ENCODE measurements at places on chromosomes 4 and X. TPM values are rescaled to one million over a fixed set of nuclear protein-coding genes. Genes with fewer than 3 reads are reported as not detected.

Gene CYTL1
- 13.9 TPM for total RNA-seq

Gene XG
- 1.3 TPM for total RNA-seq

Gene SLC10A6
- not detected for total RNA-seq

Gene MAGEA2B
- total RNA-seq, result not detected

Gene GAGE12H
- total RNA-seq, result not detected

Gene S100G
- not detected for total RNA-seq

Gene MXRA5
- 131 TPM for total RNA-seq

DNA sequence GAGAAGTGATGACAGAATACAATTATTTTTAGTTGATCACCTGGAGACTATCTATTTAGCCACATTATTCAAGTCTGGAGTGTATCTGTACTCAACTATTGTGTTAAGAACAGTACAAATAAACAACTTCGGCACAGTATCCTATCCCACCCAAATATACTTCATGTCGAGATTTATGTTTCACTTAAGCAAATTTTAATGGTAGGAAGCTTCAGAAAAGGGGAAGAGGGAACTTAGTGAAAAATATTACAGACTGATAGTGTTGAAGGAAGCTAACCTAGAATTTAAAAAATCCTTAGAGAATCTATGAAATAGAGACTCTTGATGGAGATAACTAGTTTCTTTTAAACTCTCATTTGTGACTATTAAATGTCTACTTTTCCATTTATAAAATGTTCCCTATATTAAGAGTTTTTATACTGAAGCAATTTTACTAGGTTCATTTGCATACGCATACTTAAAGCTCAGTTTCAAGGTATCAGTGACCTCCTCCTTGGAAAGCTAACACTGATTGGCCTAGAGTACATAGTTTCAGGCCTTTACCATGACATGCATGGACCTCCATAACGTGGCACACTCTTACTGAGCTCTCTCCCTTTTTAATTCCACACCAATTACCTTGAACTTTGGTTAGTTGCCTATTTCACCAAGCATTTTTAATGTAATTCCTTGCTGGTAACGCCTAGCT lies 197.7 kb downstream of the CAMK2D start:
- H3K4me1 ChIP-seq, result peaks cover 10% of the 10 kb centered on the region
- no peak overlapping the region for H3K4me3 ChIP-seq
- no peaks in the 10 kb centered on the region for H3K27me3 ChIP-seq

GRCh38 chrX:133415276-133416105 lies at the start of gene GPC4:
GPC4 (minus strand) TSS chrX:133415489; CDS start chrX:133414965, 524 bp downstream.
- H3K27me3 ChIP-seq, result peaks cover 74% of the 10 kb centered on the region
- H3K27ac ChIP-seq, result peak within 1 kb of the TSS; percentile 90
- H3K36me3 ChIP-seq, result no peaks in the 10 kb centered on the region
- peak; percentile 73 for DNase-seq
- peak within 1 kb of the TSS; percentile 90 for H3K4me3 ChIP-seq

DNA sequence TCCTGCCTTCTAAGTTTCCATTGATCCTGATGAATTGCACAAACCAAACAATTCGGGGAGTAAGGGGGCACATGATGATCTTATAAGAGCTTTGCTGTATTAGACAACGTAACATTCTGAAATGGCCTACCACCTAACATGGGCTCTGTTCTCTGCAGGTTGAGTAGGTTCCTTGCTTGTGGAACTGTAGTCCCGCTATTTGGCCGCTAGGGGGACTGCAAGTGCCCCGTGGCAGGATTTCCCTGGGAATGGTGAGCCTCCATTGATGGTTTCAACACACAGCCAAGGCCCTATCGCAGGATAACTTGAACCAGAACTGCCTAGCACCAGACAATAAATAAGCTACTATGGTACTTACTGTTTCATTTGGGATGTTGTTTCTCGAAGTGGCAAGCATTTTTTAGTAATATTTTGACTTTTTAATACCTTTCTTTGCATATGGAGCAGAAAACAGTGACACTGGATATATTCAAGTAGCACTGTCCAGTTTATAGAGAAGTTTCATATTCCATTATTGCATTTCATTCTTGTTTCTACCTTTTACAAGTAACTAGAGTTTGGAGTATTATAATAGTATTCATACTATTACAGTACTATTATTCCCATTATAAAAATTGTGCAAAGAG lies 11.9 kb downstream of the AR start:
- no peak for DNase-seq
- H3K36me3 ChIP-seq, result peaks cover 2% of the 10 kb centered on the region
- no peaks in the 10 kb centered on the region for H3K4me1 ChIP-seq

GRCh38 chrX:5068550-5068949 lies 1160.1 kb downstream of the NLGN4X start:
- no peak for DNase-seq
- H3K4me3 ChIP-seq, result no peak overlapping the region
- peaks cover 6% of the 10 kb centered on the region for H3K4me1 ChIP-seq
- no peaks in the 10 kb centered on the region for H3K36me3 ChIP-seq
- no peaks in the 10 kb centered on the region for H3K27me3 ChIP-seq

GRCh38 chr4:25861280-25861950 lies 1.4 kb downstream of the SEL1L3 start:
- no peaks in the 10 kb centered on the region for H3K36me3 ChIP-seq
- H3K27ac ChIP-seq, result peak overlapping the region; percentile 72
- H3K4me3 ChIP-seq, result peak overlapping the region; percentile 90
- DNase-seq, result no peak
- peaks cover 37% of the 10 kb centered on the region for H3K27me3 ChIP-seq

DNA sequence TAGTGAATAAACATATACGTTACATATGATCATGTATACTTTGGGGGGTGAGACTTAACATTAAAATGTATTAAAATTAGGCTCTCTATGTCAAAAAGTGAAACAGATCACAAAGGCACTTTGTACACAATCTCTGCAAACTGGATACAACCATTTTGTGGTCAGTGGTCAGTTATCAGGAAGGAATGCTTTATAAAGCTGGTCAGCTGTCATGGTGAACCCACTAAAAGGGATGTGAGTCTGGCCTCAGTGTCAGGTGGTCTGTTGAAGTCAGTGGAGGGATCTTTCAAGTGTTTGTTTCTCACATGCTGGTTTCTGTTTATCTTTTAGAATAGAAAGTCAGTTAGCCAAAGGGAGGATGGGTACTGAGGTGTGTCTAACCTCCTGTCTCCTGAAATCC lies 875.5 kb upstream of the INTU start:
- H3K27ac ChIP-seq, result no peak overlapping the region
- no peak for DNase-seq
- no peaks in the 10 kb centered on the region for H3K4me1 ChIP-seq
- no peak overlapping the region for H3K4me3 ChIP-seq
- H3K36me3 ChIP-seq, result no peaks in the 10 kb centered on the region

- H3K27ac ChIP-seq, result peak overlapping the region; percentile 43
- H3K27me3 ChIP-seq, result no peaks in the 10 kb centered on the region
- H3K4me3 ChIP-seq, result no peak overlapping the region
- no peaks in the 10 kb centered on the region for H3K36me3 ChIP-seq
- DNase-seq, result no peak
These were observed 55.1 kb downstream of the SPATA18 start for GRCh38 chr4:52106191-52106590.

GRCh38 chr4:159105761-159106243 lies 2.9 kb downstream of the RAPGEF2 start:
- H3K27me3 ChIP-seq, result peaks cover 5% of the 10 kb centered on the region
- peaks cover 39% of the 10 kb centered on the region for H3K4me1 ChIP-seq
- peak overlapping the region; percentile 60 for H3K27ac ChIP-seq

- H3K36me3 ChIP-seq, result no peaks in the 10 kb centered on the region
- no peak overlapping the region for H3K4me3 ChIP-seq
- H3K27me3 ChIP-seq, result no peaks in the 10 kb centered on the region
- no peaks in the 10 kb centered on the region for H3K4me1 ChIP-seq
- DNase-seq, result no peak
These were observed 478.8 kb upstream of the MAGEB18 start for GRCh38 chrX:25659317-25659716.

DNA sequence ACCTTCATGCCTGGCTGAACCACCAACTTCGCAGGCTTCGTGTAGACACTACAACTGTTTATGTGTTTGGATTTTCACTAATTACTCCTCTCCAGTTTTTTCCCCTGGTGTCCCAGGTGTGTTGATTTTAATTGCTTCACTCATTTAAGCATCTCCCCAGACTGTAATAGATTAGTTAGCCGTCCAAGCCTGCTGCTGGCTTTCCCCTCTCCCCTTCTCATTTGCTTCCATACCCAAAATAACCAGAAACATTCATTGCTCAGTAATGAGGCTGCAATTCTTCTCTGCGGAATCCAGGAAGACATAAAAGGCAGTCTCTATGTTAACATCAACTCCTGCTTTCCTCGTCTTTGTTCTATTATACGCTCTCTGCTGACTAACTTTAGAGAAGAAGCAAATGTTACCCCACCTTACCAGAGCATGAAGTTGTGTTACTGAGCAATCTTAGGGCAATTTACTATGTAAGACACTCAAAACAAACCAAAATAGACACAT lies 37.9 kb upstream of the SCRG1 start:
- no peak for DNase-seq
- H3K36me3 ChIP-seq, result no peaks in the 10 kb centered on the region
- no peak overlapping the region for H3K27ac ChIP-seq
- H3K4me1 ChIP-seq, result peaks cover 20% of the 10 kb centered on the region
- no peaks in the 10 kb centered on the region for H3K27me3 ChIP-seq
- H3K4me3 ChIP-seq, result no peak overlapping the region

DNA sequence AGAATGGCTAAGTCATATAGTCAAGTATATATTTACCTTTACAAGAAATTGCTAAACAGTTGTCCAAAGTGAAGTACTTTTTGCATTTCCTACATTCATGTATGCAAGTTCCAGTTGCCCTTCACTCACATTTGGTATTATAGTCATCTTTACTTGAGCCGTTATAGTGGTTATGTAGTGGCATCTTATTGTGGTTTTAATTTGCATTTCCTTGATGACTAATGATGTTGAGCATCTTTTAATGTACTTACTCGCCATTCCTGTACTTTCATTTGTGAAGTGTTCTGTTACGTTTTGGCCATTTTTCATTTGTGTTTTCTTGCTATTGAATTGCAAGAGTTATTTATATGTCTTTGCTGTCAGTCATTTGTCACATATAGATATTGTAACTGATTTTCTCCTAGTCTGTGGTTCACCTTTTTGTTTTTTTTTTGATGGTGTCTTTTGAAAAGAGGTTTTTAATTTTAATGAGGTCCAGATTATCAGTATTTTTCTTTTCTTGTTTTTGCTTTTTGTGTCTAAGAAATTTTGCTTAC lies 27.6 kb downstream of the ARFIP1 start:
- H3K36me3 ChIP-seq, result peaks cover 29% of the 10 kb centered on the region
- no peak overlapping the region for H3K27ac ChIP-seq
- no peaks in the 10 kb centered on the region for H3K27me3 ChIP-seq
- H3K4me1 ChIP-seq, result peaks cover 7% of the 10 kb centered on the region
- no peak for DNase-seq

GRCh38 chr4:169410839-169411770 lies 140.3 kb upstream of the SH3RF1 start:
- DNase-seq, result no peak
- H3K36me3 ChIP-seq, result no peaks in the 10 kb centered on the region
- no peaks in the 10 kb centered on the region for H3K27me3 ChIP-seq

- no peak for DNase-seq
- H3K4me1 ChIP-seq, result peaks cover 6% of the 10 kb centered on the region
- no peaks in the 10 kb centered on the region for H3K36me3 ChIP-seq
- no peak overlapping the region for H3K27ac ChIP-seq
- H3K27me3 ChIP-seq, result peaks cover 46% of the 10 kb centered on the region
- H3K4me3 ChIP-seq, result no peak overlapping the region
These were observed 1.1 kb upstream of the CHST7 start for GRCh38 chrX:46572340-46572936.
